ENCODE measurements at places on chromosomes 12 and 14. TPM values are rescaled to one million over a fixed set of nuclear protein-coding genes. Genes with fewer than 3 reads are reported as not detected.

Gene TAS2R8
- not detected for total RNA-seq

DNA sequence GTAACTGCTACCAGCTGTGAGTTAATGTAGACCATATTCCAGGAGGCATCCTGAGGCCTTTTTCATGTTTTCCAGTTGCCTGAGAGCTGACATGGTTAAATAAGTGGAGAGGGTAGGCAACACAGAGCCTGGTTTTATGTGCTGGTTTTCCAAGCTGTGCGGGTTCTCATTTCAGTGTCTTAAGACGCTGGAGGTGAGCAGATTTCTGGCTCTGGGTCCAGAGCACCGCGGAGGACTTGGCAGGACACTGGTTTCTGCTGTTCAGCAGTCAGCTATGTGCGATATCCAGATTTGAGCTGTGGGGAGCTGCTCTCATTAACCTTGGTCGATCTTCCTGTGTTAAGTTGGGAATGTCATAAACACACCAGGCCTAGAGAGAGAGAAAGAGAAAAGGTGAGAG is 680.8 kb downstream of the BCL11B start:
- H3K27ac ChIP-seq, result no peak overlapping the region
- H3K4me3 ChIP-seq, result no peak overlapping the region
- DNase-seq, result no peak

DNA sequence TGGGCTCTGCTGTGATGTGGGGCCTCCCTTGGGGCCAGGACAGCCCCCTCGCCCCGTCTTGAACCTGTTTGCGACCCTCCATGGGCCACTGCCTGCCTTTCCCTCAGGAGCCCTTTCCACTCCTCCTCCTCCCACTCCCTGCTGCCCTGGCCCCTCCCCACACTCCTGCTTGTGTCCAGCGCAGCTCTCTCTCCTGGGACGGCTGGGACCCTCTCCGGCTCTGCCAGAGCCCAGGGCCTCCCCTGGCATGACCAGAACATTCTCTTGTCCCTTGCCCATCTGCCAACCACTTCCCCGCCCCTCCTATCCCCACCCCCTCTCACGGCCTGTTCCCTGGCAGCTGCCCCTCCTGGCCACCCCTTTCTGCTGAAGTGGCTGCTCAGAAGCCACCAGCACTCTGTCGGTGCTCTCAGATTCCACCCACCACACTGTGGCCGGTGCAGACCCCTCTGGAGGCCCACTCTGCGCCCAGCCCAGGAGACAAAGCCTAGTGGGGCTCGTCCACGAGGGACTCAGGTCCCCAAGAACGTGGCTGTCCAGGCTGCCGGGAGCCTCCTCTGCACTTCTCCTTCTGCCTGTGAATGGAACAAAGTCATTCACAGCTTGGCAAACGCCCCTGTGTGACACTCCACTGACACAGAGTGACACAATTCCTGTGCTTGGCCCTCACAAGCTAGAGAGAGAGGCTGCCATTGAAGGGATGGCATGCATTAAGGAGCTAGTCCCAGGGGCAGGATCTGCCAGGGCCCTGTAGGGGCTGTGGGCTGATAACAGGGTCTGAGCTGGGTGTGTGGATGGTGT is 1.4 kb downstream of the ASPG start:
- H3K27ac ChIP-seq, result peak overlapping the region; percentile 89
- peak; percentile 77 for DNase-seq
- H3K4me3 ChIP-seq, result peak overlapping the region; percentile 92
- H3K4me1 ChIP-seq, result peaks cover 67% of the 10 kb centered on the region
- H3K27me3 ChIP-seq, result no peaks in the 10 kb centered on the region

- H3K4me1 ChIP-seq, result no peaks in the 10 kb centered on the region
- H3K36me3 ChIP-seq, result no peaks in the 10 kb centered on the region
- no peak overlapping the region for H3K4me3 ChIP-seq
- no peak for DNase-seq
- no peaks in the 10 kb centered on the region for H3K27me3 ChIP-seq
- H3K27ac ChIP-seq, result no peak overlapping the region
These were observed 23.1 kb downstream of the SPIC start for GRCh38 chr12:101498252-101498651.

DNA sequence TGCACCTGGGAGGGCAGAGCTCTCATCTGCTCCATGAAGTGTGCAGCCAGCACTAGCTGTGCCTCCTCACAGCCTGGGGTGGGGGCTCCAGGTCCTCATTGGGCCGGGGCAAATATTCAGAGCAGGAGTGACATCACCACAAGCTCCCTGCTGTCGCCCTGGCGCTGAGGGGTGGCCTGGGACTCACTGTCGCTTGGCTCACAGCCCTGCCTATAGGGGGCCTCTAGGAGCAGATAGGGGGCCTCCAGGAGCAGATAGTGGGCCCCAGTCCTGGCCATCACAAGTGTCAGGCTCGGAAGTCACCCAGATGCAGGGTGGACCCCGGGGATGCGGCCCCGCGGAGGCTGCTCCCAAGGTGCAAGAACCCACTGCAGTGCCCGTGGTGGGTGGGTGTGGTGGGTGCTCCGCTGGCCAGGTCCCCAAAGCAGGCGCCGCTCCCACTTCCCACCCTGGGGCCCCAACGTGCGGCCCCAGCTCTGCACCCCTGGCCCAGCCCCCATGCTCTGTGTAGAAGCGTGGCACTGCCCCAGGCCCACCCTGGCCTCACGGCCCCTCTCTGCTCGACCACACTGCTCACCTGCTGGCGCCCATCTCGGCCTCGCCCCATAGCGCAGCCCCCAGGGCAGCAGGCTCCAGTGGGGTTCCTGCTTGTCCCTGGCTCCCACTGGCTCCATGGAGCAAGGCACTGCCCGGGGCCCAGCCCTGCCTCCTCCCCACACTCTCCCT is 18.0 kb downstream of the SYNJ2BP start:
- DNase-seq, result no peak
- no peak overlapping the region for H3K4me3 ChIP-seq
- no peak overlapping the region for H3K27ac ChIP-seq
- H3K36me3 ChIP-seq, result no peaks in the 10 kb centered on the region
- H3K4me1 ChIP-seq, result no peaks in the 10 kb centered on the region

DNA sequence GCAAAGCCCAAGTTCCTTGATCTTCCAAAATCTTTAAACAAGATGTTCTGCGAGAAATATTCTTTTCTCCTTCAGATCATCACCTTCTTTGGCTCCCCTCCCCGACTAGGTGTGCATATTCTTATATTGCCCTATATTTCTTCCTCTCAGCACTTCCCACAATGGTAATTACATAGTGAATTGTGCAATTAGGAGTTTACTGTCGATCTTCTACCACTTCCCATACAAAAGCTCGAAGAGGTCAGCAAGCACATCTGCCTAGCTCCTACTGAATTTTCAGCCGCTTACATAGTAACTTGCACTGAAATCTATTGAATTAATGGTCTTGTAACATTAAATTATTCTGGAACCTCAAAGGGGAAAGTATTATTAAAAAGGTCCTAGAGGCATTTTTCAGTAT is 16.7 kb downstream of the OSBPL8 start:
- no peak overlapping the region for H3K4me3 ChIP-seq
- H3K4me1 ChIP-seq, result no peaks in the 10 kb centered on the region
- DNase-seq, result no peak
- H3K27me3 ChIP-seq, result no peaks in the 10 kb centered on the region

Gene KIF5A
- total RNA-seq, result not detected

All from right lobe of liver (tissue), 6 donors.